ENCODE measurements at places on chromosomes 7 and 10. TPM values are rescaled to one million over a fixed set of nuclear protein-coding genes. Genes with fewer than 3 reads are reported as not detected.

- H3K27me3 ChIP-seq, result peaks cover 3% of the 10 kb centered on the region
- H3K4me3 ChIP-seq, result no peak overlapping the region
- no peaks in the 10 kb centered on the region for H3K36me3 ChIP-seq
- no peak overlapping the region for H3K27ac ChIP-seq
Measured at GRCh38 chr7:50959991-50960390, 177.3 kb upstream of the GRB10 start.

DNA sequence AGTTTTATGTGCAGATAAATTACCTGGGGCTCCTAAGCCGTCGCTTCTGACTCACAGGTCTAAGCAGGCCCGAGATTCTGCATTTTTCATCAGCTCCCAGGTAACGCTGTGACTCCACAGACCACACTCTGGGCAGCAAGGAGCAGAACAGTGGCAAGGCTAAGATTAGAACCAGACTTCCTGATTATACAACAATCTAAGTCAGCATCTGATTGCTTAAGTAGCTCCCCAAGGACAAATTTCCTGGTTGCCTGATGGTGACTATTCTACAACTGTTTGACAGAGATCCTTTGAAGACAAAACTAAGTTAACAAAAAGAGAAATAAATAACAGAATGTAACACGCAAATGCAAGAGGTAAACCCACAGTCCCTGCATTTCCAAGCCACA lies 69.0 kb downstream of the CREB3L2 start:
- peaks cover 2% of the 10 kb centered on the region for H3K27me3 ChIP-seq
- H3K4me3 ChIP-seq, result no peak overlapping the region
- peaks cover 22% of the 10 kb centered on the region for H3K4me1 ChIP-seq
- H3K27ac ChIP-seq, result no peak overlapping the region
- DNase-seq, result no peak

DNA sequence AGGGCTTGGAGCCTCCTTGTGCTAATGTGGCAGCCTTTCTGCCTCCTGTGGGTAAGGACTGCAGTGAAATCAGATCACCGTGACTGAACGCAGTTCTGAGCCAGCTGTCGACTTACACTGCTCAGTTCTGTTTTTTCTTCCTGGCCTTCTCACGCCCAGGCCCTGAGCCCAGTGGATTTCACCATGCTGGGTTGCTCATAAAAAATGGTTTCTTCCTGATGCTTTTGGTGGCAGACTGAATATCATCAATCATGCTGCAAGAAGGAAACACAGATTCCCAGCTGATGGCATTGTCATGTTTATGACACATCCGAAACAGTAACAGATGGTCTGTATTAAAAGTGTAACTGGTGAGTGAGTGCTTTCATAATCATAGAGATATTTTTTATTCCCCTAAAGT lies 389.6 kb downstream of the GALNT17 start:
- H3K4me1 ChIP-seq, result peaks cover 7% of the 10 kb centered on the region
- H3K27me3 ChIP-seq, result peaks cover 6% of the 10 kb centered on the region
- peaks cover 17% of the 10 kb centered on the region for H3K36me3 ChIP-seq
- peak overlapping the region; percentile 75 for H3K27ac ChIP-seq
- no peak overlapping the region for H3K4me3 ChIP-seq

- no peak overlapping the region for H3K27ac ChIP-seq
- H3K4me3 ChIP-seq, result no peak overlapping the region
- H3K4me1 ChIP-seq, result peaks cover 17% of the 10 kb centered on the region
- DNase-seq, result no peak
- no peaks in the 10 kb centered on the region for H3K27me3 ChIP-seq
Measured at GRCh38 chr7:28759475-28759971, 198.6 kb downstream of the TRIL start.

GRCh38 chr7:80896906-80897598 lies 21.8 kb downstream of the SEMA3C start:
- no peaks in the 10 kb centered on the region for H3K4me1 ChIP-seq
- no peak overlapping the region for H3K27ac ChIP-seq
- H3K4me3 ChIP-seq, result no peak overlapping the region
- no peaks in the 10 kb centered on the region for H3K27me3 ChIP-seq
- DNase-seq, result no peak

DNA sequence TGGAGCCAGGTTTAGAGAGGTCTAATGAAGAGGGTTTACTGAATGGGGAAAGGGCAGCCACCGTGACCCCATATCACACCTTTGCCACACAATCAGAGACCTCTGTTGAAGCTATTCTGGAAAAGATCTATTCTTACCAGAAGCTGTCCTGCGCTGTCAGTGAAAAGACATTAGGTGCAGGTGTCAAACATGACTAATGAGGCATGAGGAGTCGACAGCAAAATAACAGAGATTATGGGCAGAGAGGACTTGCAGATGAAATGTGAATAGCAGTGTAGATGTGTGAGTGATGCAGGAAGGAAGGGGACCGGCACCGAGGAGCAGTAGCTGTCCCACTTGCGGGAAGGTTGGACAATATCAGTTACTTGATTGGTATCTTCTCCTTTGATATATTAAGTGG lies 627.7 kb upstream of the GALNT17 start:
- no peak overlapping the region for H3K27ac ChIP-seq
- no peak for DNase-seq
- H3K4me1 ChIP-seq, result peaks cover 41% of the 10 kb centered on the region
- no peaks in the 10 kb centered on the region for H3K36me3 ChIP-seq
- peaks cover 7% of the 10 kb centered on the region for H3K27me3 ChIP-seq

TMEM273 gene
- 0.39 TPM for total RNA-seq

ZNF92 gene
- 24.6 TPM for total RNA-seq

Data from glutamatergic neuron (in vitro differentiated cells).